ENCODE measurements at places on chromosomes 6 and 20.

- no peak for DNase-seq
These were observed 102.7 kb downstream of the ANKRD60 start for GRCh38 chr20:58125726-58126125.

DNA sequence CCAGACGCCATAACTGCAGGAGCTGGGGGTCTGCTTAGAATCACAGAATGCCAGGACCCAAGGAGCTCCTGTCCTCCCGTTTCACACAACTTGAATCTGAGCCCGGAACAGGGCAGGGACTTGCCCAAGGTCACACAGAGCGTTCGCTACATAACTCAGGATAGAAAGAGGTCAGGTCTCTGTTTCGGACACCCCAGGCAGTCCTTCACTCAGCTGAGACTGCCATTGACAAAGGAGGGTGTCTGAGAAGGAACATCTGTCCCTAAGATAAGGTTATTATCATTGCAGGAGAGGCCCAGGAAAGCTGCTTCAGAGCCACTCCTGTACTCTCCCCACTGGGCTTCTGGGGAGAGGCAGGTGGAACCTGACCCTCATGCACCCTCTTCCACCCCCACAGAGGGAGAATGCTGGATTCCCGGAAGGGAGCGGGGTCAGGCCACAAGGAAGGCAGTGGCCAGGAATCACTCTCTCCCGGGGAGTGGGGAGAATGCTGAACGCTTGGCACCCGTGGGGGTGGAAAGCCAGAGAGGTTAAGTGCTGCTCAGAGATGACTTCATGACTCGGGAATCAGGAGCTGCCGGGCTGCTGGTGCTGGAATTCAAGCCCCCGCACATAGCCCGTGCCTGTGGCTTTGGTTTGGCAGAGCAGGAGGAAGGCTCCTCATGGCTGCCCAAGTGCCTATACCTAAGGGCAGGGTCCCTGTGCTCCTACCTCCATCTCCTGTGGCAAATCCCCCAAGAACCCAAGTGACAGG lies 10.7 kb downstream of the SDC4 start:
- no peak for DNase-seq

DNA sequence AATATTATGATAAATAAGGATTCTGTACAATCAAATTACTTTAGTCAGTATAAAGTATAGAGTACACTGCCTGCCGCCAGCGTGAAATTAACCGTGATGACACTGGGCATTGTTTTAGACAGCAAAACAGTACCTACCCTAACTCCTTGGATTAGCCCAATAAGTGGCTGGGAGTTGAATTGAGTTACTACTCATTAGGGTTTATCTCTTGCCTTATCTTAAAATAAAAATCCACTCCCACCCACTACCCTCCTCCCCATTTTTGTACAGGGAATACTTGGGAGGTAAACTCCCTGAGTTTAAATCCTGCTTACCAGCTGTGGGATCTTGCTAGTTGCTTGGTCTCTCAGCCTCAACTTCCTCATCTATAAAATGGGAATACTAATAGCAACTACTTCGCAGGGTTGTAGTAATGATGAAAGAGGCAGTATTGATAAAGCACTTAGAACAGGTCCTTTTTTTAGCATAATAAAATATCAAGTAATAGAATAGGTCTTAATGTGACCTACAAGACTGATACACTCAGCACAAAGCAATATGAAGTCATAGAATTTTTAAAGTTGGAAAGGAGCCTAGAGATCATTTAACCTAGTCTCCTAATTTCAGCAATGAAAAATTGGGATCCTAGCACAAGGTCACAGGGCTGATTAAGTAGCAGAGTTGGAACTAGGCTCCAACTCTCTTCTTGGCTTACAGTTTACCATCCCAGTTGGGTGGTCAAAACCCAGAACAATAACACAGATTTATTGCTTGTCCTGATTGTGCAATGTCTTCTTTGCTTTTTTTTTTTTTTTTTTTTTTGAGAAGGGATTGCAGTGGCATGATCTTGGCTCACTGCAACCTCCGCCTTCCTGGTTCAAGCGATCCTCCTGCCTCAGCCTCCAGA lies 23.8 kb downstream of the PHACTR2 start:
- DNase-seq = no peak

DNA sequence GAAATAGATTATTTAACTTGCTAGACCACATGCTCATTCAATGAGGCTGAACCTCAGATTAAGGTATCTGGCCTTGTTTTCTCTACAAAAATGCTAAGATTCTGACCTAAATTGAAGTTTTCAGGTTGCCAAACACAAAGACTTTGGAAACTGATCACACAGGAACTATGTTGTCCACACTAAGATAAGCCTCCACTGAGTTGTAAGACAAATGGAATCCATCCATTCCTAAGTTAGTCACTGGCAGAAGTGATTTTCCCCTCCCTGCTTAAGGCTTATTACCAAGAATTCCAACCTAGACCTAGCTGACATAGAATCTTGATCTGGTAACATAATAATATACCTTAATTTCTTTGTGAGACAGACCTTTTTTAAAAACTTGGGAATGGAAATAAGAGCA lies 608.1 kb downstream of the TENT5A start:
- no peak for DNase-seq

DNA sequence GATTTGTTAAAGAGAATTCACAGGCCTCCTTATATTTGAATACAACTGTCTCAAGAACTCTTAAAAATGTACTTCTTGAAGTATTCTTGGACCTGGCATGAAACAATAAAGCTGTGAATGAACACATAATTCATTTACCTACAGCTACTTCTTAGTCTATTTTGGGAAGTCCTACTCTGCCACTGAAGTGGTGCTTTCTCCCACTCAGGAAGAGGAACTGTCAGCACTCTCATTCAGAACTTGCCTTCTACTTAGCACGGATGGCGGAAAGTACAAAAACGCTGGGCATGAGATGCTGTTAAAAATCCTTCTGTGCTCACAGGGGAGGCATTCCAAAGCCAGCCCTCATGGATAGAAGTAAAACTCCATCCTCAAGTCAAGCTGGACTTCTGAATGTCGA lies 144.8 kb upstream of the LAMP5 start:
- no peak for DNase-seq

DNA sequence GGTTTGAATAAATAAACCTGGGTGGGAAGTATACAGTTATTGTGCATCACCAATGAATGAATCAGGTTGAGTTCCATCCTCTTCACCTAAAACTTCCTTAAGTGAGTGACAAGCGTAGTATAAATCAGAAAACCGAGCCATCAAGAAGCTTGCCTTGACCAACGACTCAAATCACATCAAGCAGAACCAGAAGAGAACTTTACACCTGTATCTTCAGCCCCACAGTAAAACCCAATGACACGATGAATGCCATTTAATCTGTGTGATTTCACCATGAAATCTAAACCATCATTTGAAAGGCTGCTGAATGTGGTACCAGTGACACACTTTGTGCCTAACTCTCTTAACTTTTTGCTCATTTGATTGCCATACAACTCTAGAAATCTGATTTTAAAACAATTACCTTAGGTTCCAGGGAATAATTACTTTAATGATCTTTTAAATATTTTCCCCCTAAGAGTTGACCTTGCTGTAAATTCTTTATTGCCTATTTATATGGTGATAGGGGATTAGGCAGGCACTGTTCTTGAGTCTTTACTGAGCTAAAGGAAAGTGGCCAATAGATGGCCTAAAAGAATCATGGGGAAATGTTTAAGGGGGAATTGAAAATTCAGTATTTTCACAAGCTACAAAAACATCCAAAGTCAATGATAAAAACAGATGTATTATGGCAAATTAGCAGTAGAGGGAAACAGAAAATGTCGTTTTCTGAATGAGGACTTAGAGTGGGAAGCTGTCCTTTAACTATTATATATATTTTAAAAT lies 152.0 kb upstream of the EYA4 start:
- DNase-seq = no peak

GRCh38 chr6:138824482-138825144 lies 28.7 kb downstream of the ECT2L start:
- DNase-seq = no peak

GRCh38 chr6:44921798-44922197 lies 406.3 kb upstream of the RUNX2 start:
- DNase-seq = no peak

DNA sequence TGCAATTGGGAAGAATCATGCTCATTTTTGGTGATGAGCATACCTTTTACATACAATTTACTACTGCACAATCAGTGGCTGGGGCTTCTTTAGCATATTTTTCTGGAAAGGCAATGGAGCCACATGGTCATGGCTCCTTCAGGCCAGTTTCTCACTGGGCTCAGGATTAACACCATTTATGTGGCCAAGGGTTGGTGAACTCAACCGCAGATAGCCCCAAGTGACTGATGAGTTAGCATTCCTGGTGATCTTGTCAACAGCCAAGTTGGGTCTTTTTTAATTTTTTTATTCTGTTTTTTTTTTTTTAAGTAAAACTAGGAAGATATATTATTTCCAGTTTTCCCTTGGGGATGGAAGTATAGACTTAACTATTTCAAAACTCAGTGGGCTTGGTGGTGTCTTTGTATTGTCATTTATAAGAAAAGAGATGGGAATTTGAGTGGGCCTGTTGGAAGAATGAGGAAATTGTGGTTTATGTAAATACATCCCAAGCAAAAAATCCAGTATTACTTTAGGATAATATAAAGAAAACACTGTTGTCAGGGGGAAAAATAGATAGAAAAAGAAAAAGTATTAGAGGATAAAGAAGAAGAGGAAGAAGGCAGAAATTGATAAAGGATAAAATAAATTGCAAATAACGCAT lies 397.4 kb downstream of the MAFB start:
- no peak for DNase-seq

GRCh38 chr6:110366975-110367374 lies 8.8 kb upstream of the METTL24 start:
- no peak for DNase-seq

GRCh38 chr20:9140162-9140760 lies 71.4 kb downstream of the PLCB4 start:
- no peak for DNase-seq

GRCh38 chr6:68071740-68072139 lies 563.3 kb upstream of the ADGRB3 start:
- DNase-seq = no peak

DNA sequence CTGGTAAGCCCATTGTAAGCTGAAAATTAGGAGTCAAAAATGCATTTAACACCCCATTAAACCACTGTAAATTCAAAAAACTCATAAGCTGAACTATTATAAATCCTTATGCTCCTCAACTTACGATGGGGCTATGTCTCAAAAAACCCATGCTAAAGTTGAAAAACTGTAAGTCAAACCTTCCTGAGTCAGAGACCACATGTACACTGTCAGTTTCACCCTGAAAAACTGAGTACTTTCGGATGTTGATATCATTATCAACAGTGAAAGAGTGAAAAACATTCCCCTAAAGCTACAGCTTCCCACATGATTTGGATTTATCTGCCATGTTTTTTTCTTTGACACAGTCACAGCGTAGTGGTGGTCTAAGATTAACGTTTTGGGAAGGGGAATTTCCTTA lies 14.2 kb downstream of the RAB23 start:
- no peak for DNase-seq

GRCh38 chr20:47594157-47594556 lies 92.5 kb downstream of the NCOA3 start:
- no peak for DNase-seq

GRCh38 chr6:6811128-6812009 lies 222.8 kb downstream of the LY86 start:
- no peak for DNase-seq

- DNase-seq = no peak
These were observed 96.3 kb upstream of the GCM1 start for GRCh38 chr6:53244958-53245357.

GRCh38 chr6:82616386-82617028 lies 252.9 kb downstream of the TPBG start:
- DNase-seq = no peak

GRCh38 chr20:24493181-24493580 lies 23.8 kb downstream of the SYNDIG1 start:
- DNase-seq = no peak

DNA sequence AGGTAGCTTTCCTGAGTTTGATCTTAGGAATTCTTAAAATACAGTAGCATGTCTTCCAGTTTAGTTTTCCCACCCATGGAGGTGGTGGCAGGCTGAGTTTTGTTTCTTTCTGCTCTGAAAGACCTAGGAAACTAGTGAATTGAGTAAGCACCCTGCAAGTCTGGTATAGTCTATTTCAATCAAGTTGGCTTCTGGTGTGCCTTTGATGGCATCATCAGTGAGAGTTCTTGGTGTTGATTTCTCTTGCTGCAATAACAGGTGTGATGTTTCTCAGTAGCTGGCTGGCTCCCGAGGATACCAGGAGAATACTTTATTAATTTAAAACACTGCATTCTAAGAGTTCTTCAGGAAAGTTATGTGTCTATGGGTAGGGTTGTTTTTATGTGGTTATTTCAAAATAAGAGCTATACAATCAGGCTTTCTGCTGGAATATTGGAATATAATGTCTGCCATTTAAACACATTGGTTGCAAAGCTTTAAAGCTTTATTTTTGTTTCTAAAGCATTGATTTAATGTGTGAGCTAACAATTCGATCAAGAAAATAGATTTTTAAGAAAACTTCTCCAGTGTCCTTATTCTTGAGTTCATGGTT lies 19.0 kb downstream of the VAPB start:
- DNase-seq = no peak

DNA sequence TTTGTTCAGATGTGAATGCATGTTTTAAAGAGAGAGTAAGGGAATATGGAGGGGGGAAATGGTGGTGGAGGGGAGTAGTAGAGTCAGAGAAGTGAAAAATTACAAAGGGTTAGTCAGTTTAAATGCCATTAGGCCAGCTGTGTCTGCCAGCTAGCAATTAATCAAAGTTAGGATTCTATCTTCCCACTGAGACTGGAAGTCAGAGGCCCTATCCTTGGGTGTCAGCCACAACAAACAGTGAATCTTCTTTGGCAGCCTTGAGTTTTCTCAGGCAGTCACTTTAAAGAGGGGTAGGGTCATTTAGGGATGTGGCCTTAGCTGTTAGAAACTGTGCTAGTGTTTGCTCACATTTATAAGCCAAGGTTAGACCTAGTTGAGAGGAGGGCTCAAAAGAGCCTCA lies 120.5 kb upstream of the BTBD3 start:
- DNase-seq = no peak

DNA sequence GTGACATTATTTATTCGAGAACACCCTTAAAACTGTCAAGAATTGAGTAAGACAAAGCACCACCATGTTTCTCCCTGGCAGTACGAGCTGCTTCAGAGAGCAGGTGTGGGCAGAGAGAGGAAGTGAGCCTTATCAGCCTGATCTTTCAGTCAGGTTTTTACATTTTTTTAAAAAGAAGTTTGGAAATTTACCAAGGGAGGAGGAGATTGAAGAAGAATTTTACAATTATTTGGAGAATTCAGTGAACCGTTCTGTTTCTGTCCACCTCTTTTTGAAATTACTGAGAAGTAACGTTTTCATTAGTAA lies 75.5 kb downstream of the ZDHHC14 start:
- DNase-seq = no peak

DNA sequence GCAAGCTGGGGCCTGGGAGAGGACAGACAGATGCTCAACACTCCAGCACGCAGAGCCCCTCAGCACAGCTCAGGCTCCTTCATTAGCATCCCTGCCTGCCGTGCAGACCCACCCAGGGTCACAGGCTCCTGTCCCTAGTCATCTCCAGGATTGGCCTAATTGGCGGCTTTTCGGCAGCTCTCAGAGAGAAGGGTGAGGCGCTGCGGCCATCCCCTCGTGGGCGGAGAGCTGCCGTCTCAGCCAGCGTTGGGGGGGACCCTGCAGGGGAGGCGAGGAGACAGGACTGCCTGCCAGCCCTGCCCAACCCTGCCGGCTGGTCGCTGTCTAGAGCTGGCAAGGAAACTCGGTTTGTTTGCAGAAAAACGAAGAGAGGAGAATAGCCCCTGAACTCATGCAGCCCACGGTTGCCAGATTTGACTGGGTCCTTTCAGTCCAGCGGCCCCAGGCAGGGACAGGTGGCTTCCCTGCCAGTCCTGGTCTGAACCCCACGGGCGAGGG lies 26.8 kb downstream of the BHLHE23 start:
- no peak for DNase-seq

All from activated naive CD4-positive, alpha-beta T cell (primary cell).